ENCODE measurements at places on chromosomes 1 and 21.
A peak's percentile ranks its signal among the peaks of the same experiment; 100 is the strongest.

DNA sequence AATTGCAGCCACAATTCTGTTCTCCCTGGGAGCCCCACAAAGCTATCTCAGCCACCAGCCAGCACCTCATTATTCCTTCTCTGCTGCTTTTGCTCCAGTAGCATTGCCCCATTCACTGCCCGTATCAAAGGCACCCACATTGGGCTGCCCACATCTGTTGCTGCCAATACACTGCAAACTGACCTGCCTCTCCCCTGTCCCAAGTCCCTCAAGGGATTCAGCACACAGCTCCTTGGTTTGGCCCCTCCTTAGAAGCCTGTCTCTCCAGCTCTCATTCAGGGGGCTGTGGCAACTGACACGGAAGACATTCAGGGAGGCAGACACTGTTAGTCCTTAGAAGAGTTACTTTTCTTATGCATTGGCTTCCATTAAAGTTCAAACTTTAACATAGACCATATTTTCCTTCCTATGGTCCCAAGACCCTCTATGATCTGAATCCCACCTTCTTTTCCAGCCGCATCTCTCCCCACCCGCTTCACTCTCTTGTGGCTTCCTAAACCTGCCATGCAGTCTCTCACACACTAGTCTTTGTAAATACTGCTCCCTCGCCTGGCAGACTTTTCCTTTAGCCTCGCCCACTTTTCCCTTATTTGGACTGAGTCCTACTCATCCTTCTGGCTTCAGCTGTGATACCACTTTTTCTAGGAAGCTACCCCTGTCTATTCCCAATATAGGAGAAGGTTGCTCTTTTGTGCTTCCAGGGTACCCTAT, 19.3 kb upstream of the KLHDC8A start:
- peak; percentile 31 for DNase-seq

DNA sequence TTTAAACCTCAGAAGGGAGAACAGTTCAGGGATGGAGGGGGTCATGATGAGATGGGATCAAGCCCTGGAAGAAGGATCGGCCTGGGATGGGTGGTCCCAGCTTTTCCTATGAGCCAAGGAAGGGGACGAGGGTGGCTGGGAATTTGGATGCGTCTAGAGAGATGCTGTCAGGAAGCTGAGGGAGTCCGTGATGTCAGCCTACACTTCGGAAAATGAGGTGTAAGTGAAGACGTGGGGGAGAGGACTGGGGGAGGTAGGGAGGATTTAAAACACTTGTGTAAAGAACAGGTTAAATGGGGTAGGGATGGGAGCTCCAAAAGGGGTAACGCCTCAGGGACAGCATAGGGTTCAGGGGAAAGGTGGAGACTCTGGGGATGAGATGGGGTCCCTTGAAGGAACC, 27.5 kb downstream of the DLGAP3 start:
- no peak for DNase-seq

GRCh38 chr1:82606546-82606945, 805.8 kb downstream of the ADGRL2 start:
- DNase-seq = no peak

- no peak for DNase-seq
These were observed 5.7 kb downstream of the SLC19A1 start for GRCh38 chr21:45536301-45537081.

GRCh38 chr21:33244082-33244778, 14.5 kb downstream of the IFNAR2 start:
- no peak for DNase-seq

DNA sequence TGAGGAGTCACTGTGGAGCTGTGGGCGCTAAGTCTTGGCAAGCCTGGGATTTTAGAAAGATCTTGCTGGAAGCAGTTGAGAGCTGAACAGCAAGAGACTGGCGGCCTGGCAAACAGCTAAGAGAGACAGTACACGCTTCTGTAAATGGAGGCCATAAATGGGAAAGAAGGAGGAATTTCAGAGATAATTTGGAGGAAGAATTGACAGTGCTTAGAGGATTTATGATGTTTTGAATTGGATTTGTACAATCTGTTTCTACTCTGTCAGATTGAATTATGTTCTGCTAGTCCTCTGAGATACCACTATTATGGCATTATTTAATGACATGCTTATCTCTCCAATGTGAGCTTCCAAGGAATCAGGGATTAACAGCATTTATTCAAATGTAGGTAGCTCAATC, 50.1 kb downstream of the ABCA4 start:
- no peak for DNase-seq

DNA sequence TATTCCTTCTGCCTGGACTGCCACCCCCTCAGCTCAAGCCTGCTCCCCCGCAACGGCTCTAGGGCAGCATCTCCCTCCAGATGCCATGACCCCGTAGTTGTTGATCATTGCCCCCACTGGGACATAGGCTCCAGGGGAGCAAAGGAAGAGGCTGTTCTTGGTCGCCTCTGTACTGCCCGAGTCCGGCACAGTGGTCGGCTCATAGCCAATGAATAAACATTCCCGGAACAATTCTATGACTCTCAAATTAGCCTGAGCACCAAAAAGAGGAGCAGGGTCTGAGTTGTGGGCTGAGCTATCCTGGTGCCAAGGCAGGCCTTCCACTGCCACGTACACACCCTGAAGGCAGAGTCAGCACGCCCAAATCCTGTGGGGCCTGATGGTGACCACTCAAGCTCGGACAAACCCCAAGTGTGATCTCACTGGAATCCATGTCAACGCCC, 33.1 kb downstream of the CAPZB start:
- no peak for DNase-seq

DNA sequence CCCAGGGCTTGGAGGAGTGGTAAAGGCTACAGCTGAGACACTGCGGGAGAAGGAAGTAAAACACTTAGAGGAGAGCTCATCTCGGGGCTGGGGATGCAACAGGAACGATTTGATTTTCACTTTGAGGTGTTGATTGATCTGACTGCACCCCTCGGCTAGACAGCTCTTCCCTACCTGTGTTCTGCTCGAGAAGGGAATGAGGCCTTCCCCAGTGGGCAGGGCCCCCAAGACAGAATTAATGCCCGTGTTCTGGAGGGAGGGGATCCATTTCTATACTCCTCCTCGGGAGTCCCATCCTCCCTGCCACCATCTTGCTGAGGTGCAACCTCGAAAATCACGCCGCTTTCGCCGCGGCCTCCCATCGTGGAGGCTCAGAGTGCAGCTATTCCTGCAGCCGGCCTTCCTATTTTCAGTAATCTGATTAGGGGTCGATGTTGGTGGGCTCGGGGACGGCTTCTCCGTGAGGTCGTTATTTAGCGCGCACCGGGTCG, 2.4 kb downstream of the ATP2B4 start:
- peak; percentile 49 for DNase-seq

GRCh38 chr1:159983681-159984080, 29.6 kb upstream of the SLAMF9 start:
- DNase-seq = no peak

DNA sequence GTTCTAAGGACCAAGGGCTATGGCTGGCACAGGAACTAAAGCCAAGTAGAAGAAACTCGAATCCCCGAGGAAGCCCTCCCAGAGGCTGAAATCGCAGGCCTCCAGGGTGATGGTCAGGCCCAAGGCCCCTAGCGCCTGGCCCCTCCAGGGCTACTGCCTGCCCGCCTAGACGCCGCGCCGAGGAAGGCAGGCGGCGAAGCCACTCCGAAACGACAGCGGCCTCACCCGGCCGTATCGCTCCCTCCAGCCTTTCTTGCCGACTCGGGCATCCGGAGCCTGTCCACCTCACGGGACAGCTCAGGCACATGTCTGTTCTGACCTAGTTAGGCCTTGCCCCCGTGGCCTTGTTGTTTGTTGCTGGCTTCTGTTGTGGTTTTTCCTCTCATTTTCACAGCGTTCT, 9.7 kb upstream of the LHX8 start:
- DNase-seq = no peak

GRCh38 chr1:115071012-115071664, 18.2 kb downstream of the TSPAN2 start:
- no peak for DNase-seq

DNA sequence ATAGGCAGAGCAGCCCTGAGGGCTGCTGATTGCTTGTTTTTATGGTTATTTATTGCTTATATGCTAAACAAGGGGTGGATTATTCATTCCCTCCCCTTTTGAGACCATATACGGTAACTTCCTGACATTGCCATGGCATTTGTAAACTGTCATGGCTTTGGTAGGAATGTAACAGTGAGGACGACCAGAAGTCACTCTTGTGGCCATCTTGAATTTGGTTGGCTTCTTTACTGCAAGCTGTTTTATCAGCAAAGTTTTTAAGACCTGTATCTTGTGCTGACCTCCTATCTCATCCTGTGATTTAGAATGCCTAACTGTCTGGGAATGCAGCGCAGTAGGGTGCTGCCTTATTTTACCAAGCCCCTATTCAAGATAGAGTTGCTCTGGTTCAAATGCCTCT, 531.8 kb upstream of the PRMT6 start:
- no peak for DNase-seq

GRCh38 chr1:207579436-207579799, 65.5 kb upstream of the CR1L start:
- DNase-seq = no peak

- DNase-seq = no peak
These were observed 47.6 kb upstream of the CD34 start for GRCh38 chr1:207958376-207959139.

- no peak for DNase-seq
These were observed 9.6 kb upstream of the SMYD2 start for GRCh38 chr1:214271174-214271858.

DNA sequence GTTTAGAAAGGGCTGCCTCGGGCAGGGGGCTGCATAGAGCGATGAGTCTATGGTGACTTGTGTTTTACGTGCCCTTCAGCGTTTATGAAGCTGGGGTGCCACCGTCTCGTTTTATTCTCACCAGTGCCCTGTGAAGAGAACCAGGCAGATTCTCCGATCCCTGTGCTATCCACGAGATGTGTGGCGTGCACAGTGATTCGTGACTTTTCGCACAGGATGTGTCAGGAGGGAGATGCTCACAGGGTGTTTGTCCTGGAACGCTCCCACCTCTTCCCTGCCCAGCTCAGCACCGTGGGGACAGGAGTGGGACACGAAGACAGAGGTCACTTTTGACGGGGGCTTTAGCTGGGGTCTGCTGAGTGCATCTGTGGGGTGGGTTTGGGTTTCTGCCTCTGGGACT, 54.9 kb upstream of the AJAP1 start:
- no peak for DNase-seq

DNA sequence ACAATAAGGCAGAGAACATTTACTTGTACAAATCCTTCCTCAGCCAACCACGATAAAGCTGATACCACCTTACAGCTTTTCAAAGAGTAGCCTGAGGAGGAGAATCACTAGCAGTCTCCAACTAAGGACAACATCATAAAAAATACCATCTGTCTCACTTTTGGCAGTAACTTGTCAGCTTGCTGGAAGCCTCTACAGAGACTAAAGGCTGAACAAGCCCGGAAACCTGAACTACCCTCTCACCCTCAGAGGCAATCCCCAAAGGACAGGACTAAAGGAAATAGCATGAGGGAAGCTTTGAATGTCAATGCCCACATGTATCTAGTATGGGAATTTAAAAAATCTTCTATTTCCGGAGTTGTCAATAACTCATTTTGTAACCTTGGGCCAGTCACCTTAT, 10.6 kb downstream of the SRSF4 start:
- no peak for DNase-seq

- DNase-seq = no peak
These were observed 107.8 kb downstream of the LYST start for GRCh38 chr1:235758931-235759330.

- no peak for DNase-seq
These were observed 60.1 kb downstream of the DIPK1A start for GRCh38 chr1:92901126-92901525.

GRCh38 chr1:231387770-231388669, 34.1 kb downstream of the EGLN1 start:
- DNase-seq = no peak

DNA sequence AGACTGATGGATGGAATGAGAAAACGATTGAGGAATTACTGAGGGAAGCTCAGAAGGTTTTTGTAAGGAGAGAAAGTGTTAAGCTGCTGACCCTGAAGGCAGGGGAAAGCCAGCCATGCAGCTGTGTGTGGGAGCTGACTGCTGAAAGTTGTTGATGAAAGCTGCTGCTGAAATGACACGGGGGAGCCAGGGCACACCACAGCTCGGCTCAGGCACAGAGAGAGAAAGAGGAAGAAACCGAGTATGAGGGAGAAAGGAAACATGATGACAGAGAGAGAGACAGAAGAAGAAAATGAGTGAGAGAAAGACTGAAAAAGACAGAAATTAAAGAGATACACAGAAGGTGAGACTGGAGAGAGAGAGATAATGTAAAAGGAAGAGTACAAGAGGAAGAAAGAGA, 115.5 kb downstream of the LRRC53 start:
- no peak for DNase-seq

GRCh38 chr1:232754930-232755329, 50.3 kb upstream of the MAP10 start:
- DNase-seq = no peak

- DNase-seq = no peak
These were observed 176.8 kb downstream of the LMO4 start for GRCh38 chr1:87505391-87505983.

- DNase-seq = no peak
These were observed 91.2 kb downstream of the JAK1 start for GRCh38 chr1:64875101-64875500.

DNA sequence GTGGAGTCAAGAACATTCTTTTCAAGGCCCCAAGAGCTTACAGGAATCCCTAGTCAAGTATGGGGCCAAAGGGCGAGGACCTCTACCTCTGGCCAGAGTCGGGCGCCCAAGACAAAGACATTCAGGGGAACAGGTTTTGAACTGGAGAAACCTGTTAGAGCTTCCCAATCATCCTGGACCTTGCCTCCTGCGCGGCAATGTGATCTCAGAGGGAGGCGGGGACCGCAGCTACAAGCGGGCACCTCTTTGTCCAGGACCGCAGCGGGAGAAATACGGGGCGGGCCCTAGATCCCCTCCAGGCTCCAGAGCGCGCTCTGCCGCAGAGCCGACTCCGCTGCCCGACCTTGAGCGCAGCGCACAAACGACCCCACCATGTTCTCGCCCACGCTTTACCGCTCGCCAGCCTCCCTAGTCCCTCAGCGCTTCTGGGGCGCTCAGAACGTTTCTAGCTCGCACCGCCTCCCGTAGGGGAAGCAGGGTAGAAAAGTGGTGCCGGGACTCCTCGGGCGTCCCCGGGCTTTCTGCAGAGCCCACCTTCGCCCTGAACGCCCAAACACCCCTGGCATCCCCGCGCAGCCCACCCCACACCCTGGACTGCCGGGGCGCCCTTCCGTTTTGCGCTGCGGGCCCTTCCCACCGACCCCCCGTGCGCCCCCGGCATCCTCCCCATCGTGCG, 28.1 kb downstream of the RABIF start:
- no peak for DNase-seq

All from CD8-positive, alpha-beta T cell (primary cell).